Right renal cortex interstitium (tissue), 3 donors: ENCODE measurements at places on chromosomes 2 and 18. TPM values are rescaled to one million over a fixed set of nuclear protein-coding genes. Genes with fewer than 3 reads are reported as not detected.

The CD8A gene
- polyA plus RNA-seq = 0.24 TPM

- DNase-seq = no peak
These were observed 29.3 kb downstream of the MEX3C start for GRCh38 chr18:51168026-51168742.

The RAMP1 gene
- 2.7 TPM for polyA plus RNA-seq

GRCh38 chr18:8361941-8362471, 247.2 kb upstream of the RAB12 start:
- no peak for DNase-seq

- no peak for DNase-seq
These were observed 529.7 kb upstream of the FANCL start for GRCh38 chr2:58770846-58771245.

The BUB1 gene
- polyA plus RNA-seq = 22.7 TPM

GRCh38 chr2:161570424-161571050, 53.7 kb upstream of the SLC4A10 start:
- DNase-seq = no peak
